T47D (cell line): ENCODE measurements at places on chromosomes 7 and 10.

DNA sequence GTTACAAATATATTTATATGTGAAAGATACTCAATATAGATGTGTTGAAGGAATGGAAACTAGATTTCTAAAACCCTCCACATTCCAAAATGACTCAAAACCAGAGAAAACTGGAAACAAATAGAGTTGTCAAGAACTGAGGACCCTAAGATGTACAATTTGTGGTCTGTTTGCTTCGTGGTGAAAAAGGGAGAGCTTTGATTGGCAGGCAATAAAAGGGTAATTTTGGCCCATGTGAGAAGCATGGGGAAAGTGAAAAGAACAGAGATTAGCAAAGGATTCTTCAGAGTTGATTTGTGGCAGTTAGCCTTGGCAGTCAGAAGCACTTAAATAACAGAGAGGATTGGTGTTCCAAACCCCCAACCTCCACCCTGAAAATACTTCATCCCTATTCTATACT, 37.1 kb upstream of the DKK1 start:
- DNase-seq = no peak

DNA sequence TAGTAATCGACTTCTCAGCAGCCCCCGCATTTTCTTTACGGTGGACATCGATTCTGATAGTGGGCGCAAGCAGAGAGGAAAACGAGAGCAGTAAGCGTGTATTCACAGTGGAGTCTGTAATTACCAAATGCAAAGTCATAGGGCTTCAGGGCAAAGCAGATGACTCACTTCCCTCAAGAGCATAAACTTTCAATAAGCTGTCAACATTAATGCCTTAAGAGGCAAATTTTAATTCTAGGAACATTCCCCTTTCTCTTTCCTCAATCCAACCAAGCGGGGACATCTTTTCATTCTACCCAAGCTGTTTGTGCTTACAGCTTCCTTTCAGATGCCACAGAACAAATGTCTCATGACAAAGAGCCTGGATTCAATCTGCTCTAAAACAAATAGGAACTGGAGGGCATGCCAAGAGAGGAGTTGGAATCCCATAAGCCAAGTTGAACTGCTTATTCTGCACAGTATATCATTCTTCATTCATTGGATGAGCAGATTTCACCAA, 48.6 kb downstream of the MALSU1 start:
- DNase-seq = no peak

DNA sequence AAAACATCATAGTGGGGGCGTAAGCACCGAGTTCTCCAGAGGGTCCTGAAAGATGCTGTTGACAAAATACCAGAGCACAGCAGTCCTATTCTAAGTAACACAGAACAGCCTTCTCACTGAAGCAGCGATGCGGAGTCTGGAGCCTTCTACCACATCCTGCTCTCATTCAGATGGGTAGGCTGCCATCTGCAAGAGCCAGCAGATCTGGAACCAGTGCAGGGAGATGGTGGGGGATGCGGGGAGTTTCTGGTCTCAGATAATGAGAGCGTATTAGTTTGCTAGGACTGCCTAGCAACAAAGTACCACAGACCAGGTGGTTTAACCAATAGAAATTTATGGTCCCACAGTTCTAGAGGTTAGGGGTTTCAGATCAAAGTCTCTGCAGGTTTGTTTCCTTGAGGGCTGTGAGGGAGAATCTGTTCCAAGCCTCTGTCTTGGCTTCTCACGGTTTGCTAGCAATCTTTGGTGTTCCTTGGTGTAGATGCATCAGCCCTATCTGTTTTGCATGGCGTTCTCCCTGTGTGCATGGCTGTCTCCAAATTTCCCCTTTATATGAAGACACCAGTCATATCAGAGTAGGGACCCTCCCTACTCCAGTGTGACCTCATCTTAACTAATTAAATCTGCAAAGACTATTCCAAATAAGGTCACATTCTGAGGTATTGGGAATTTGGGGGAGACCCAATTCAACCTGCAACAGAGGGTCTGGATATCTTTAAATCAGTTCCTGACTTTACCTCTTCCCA, 52.0 kb upstream of the STEAP1B start:
- DNase-seq = no peak

DNA sequence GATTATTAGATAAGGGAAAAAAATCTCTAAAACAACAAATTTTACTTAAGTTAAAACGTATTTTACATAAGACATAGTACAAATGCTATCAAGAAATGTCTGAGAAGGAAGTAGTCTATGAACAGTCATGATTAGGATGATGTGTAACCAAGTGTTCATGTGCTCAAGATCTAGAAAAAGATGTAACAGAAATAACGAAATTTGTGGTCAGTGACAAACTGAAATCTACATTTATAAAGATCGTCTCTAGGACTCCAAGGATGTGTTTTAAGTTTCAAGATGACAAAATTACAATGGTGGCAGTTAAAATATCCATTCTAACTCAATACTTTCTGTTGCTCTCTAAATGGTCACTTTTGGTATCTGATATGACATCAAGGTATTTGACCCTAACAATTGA, 17.2 kb downstream of the PPP3CB start:
- no peak for DNase-seq

DNA sequence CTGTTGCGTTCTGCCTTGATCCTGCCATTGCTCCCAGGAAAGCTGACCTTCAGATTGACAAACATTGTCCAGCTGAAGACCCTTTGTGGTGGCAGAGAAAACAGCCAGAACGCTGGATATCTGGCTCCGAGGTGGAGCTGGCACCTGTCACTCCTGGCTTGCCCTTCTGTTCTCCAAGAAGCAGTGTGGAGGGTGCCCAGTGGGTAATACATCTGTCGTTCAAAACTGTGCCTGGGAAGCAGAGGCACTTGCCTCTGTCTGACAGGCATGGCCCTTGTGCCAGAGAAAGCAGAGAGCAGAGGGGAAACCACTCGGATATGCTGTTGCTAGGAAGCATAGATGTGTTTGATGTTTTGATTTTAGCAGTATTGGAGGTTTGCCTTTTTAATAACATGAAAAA, 231.4 kb downstream of the BMPER start:
- DNase-seq = no peak
